CD14-positive monocyte (primary cell): ENCODE measurements at places on chromosomes 2 and 18.
A peak's percentile ranks its signal among the peaks of the same experiment; 100 is the strongest.

- peak; percentile 68 for DNase-seq
Measured at GRCh38 chr2:207624185-207625013, 795 bp downstream of the METTL21A start.

DNA sequence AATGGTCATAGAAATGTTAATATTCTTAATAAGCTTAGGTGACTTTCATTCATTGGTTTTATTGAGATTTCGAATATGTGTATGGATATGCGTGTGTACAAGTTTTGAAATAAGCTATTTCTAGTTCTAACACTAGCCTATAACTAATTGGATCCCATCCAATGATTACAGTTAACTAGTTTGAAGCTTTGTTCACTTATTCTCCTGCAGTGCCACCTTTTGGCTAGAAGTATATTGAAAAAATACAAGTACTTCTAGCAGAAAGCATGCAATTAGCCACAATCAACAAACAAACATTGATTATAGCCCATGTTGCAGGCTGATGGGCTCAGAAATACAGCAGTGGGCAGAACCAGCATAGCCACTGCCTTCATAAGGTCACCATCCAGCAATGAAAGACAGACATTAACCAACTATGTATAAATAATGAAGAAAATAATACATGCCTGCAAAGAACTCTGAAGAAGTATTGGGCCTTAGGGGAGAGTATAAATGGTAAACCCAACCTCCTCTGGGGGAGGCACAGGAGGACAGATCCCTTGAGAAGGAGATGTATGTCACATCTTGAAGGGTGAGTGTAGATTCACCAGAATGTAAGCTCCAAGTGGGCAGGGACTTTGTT, 5.1 kb upstream of the PIEZO2 start:
- peak; percentile 8 for DNase-seq

- DNase-seq = peak; percentile 81
Measured at GRCh38 chr18:470661-471501, 29.6 kb downstream of the COLEC12 start.

DNA sequence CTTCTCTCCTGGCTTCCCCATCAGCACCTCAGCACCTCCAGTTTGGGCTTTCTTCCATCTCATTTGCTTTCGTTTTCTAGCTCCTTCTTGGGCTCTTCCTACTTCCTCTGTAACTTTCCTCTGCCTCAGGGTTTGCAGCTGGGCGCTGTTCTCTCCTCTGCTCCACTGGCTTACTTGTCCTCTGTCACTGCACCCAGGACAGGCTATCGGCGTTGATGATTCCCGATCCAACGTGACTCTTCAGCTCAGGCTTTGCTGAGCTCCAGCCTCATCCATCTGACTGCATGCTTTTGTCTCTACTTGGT, 362.4 kb downstream of the CYRIA start:
- no peak for DNase-seq

- no peak for DNase-seq
Measured at GRCh38 chr2:177543007-177543760, 150.6 kb downstream of the AGPS start.

- peak; percentile 25 for DNase-seq
Measured at GRCh38 chr2:207770602-207771404, 1.1 kb upstream of the FZD5 start.
